Stimulated activated CD8-positive, alpha-beta memory T cell treated with anti-CD3 and anti-CD28 coated beads, Interleukin-15, amount 100 ng/mL, for 24 hours (primary cell): ENCODE measurements at places on chromosomes 7 and 10.

DNA sequence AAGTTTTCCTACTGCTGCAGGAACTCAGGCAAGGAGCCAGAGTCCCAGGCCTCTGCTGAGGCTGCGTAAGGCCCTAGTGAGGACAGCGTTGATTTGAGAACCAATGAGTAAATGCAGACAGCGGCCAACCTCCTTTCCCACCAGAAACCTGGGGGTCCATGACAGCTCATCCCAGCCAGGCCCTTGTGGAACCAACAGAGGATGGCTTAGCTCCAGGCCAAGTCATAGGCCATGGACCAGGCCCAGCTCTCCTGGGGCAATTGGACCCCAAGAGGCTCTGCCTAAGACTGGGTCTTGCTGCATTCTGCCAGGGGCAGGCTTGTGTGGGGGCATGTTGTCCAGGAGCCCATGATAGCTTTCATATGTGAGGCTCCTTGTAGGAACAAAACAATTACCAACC is 65.4 kb upstream of the PPP1R3C start:
- no peak for DNase-seq

- no peak for DNase-seq
Measured at GRCh38 chr10:68154211-68154497, 44.9 kb downstream of the MYPN start.

DNA sequence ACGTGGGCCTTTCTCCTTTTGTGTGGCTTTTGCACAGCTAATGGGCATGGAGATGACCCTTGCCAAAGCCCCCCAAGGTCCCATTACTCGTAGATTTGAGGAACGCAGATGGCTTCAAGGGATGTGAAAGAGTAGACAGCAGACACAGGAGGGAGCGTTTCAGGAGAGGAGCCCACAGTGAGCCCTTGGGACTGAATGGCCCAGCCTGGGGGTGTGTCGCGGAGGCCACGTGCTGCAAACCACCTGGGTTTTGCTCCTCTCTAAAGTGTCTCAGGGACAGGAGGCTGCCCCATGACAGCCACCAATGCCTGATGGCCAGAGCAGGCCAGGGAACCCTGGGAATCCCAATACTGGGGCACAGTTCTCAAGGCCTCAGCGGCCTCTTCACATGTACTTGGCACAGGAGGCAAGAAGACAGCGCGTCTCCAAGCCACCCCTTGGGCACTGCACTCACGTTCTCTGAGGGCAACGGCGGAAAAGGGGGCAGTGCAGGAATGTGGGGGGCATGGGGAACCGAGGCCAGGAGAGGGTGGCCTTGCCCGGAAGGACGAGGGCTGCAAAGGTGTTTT is 185.2 kb downstream of the WDR37 start:
- no peak for DNase-seq

- no peak for DNase-seq
Measured at GRCh38 chr10:129689671-129690071, 222.6 kb downstream of the MGMT start.

DNA sequence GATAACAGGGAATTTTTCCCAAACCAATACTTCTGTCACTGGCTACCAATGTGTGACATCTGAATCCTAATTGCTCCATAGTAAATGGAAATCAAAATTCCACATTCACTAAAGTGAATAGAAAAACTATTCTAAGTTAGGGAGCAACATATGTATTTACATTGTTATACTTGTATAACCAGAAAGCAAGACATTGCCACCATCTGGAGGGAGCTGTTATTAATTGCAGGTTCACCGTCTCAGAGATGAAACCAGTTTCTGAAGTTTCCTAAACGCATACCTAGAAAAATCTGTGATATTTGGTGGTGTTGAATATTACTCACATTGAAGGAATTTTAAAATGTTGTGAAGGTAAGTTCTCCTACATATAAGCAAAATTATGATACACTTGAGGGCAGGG is 390.1 kb downstream of the NXPH1 start:
- DNase-seq: no peak

GRCh38 chr7:64685741-64686140 is 19.8 kb downstream of the ZNF107 start:
- no peak for DNase-seq

DNA sequence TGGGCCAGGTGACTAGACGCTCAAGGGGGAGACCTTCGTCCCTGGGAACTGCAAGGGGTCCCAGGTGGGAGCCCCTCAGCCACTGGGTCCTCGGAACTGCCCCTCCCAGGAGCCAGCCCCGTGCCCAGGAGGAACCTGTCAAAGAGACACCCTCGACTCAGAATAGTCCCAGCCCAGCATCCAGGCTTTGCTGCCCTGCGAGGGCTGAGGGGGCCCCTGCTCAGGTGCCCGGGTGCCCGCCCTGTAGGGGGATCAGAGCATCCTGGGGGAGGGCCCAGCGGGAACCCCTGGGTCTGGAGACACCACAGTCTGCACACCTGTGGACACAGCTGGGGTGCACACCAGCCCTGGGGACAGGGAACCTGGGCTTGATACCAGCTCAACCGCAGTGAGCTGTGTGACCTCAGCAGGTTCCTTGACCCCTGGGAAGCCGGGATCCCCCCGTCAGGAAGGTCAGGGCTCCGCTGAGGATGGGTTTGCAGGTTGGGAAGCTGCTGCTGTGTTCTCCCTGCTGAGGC is 407 bp downstream of the ELN start:
- no peak for DNase-seq

- no peak for DNase-seq
Measured at GRCh38 chr7:35701287-35701900, 6.5 kb upstream of the HERPUD2 start.

- no peak for DNase-seq
Measured at GRCh38 chr7:50679218-50680007, 103.3 kb downstream of the GRB10 start.

GRCh38 chr10:123901621-123902020 is 10.0 kb upstream of the CPXM2 start:
- no peak for DNase-seq
